CD4-positive, alpha-beta T cell treated with Interleukin-6 at 100 ng/mL for 8 hours (primary cell): ENCODE measurements at places on chromosomes 1 and 21.

GRCh38 chr1:229094476-229095311 lies 176.2 kb upstream of the RAB4A start:
- DNase-seq: no peak

- DNase-seq: no peak
These were observed 19.7 kb upstream of the TMEM52 start for GRCh38 chr1:1938613-1939295.

- DNase-seq: no peak
These were observed 12.9 kb upstream of the KCNE1 start for GRCh38 chr21:34524646-34525601.

GRCh38 chr1:217272385-217272784 lies 358.5 kb downstream of the GPATCH2 start:
- no peak for DNase-seq

- DNase-seq: no peak
These were observed 512.1 kb downstream of the LMO4 start for GRCh38 chr1:87840767-87841166.

DNA sequence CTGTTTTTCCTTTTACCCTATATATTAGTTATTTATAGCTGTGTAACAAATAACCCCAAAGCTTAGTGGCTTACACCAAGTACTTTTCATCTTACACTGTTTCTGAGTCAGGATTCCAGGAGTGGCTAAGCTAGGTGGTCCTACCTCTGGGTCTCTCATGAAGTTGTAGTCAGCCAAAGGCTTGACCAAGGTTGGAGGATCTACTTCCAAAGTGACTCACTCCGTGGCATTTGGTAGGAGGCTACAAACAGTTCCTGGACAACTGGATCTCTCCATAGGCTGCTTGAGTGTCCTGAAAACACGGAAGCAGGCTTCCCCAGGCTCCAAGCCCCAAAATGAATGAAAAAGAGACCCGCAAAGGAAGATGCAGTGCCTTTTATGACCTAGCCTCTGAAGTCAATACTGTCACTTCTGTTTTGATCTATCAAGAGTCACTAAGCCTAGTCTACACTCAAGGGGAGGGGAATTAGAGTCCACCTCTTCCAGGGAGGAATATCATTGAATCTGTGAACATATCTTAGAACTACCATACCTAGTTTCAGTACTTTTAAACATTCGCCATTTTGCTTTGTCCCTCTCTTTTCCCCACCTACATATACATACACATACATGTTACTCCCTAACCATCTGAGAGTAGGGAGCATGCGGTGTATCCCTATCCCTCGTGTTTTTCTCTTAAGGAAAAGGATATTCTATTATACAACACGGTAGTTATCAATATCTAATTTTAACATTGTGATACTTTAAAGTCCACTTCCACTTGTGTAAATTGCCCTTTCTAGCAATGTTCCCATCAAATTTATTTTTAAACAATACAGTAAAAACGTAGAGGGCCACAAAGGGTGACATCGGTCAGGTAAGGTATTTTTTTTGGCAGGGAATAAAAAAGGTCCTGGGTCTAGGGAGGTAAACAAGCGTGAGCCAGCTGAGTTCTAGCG lies 67.2 kb downstream of the SLC35A3 start:
- no peak for DNase-seq

DNA sequence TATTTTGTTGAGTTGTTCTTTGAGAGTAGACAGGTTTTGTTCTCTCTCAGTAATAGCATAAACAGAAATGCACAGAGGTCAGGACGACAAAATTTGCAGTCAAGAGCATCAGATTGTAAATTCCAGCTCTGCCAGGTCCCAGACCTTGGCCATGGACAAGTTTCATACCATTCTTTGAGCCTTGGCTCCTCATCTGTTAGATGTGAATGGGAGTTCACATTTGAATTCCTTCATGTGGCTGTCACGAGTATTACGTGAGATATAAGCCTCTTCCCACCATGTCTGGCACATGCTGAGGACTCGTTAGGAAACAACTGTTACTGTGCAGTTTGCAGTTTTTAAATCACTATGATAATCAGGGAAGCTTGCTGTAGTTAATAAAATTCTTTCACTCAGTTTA lies 93.2 kb upstream of the KCTD3 start:
- no peak for DNase-seq

- DNase-seq: peak; percentile 79
These were observed 1.1 kb downstream of the PIK3CD start for GRCh38 chr1:9652379-9653209.

DNA sequence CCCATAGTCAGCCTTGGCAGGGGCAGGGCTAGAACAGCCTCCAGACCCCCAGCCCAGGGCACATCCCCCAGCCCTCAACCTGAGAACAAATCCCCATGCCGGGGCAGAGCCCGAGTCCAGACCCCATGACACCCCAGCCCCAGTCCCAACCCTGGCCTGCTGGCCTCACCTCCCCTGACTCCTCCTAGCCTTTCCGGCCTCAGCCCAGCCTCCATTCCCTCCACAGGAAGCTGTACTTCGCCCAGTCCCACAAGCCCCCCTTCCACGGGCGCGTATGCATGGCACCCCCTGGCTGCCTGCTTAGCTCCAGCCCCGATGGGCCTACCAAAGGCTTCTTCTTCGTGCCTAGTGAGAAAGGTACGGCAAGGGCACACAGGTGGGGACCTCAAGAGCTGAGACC lies 50.4 kb downstream of the DISP3 start:
- DNase-seq: no peak
